Smooth muscle cell of the brain vasculature (primary cell): ENCODE measurements at places on chromosomes 1 and 21.
A peak's percentile ranks its signal among the peaks of the same experiment; 100 is the strongest.

DNA sequence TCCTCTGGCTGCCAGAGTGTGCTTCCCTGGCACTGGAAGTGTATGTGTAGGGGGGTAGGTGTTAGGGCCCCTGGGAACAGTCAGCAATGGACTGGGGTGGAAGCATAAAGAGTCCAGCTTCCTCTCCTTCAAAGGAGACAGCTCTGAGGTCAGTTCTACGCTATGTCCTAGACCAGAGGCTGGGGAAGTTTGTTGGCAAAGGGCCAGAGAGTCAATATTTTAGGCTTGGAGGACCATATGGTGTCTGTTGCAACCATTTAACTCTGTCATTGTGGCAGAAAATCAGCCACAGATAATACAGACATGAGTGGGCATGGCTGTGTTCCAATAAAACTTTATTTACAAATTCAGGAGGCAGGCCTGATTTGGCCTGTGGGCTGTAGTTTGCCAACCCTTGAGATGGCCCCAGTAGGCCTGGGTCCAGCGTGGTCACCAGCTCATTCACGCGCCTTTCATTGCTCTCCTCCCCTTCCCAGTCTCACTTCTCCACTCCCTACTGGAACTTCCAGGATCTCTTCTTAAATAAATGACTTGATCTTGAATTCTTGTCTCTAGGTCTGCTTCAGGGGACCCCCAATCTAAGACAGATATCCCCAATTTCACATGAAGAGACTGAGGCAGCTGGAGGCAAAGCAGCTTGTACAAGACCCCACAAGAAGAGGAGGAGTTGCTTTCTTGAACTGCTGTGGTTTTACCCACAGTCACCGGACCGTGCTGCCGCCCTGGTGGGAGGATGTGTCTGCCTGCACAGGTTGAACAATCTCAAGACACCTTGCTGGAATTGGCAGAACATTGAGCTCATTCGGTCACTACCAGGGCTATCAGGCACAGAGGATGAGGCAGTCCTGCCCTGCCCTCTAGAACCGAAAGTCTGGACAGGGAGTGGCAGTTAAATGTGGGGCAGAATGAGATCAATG lies 162.4 kb upstream of the POU3F1 start:
- no peak for DNase-seq

DNA sequence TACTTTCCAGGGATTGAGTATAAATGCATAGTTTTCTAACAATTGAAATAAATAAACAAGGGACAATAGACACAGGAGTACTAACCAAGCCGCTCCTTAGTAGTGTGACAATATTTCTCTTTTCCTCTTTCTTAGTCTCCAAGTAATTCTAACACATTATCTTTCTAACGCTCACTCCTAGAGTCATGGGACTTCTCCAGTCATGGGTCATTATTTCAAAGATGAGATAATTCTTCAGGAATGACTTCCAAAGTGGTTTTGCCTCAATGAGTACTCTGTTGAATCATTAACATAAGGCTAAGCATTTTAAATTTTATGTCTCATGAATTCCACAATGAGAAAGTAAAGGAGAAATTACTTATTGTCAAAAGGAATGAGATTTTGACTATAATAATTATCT lies 605.8 kb upstream of the ADAMTS5 start:
- DNase-seq = no peak

- no peak for DNase-seq
These were observed 92.9 kb upstream of the TSPAN2 start for GRCh38 chr1:115182012-115182715.

- no peak for DNase-seq
These were observed 260.3 kb downstream of the ASTN1 start for GRCh38 chr1:176904057-176904751.

GRCh38 chr1:248861616-248862015 lies 2.7 kb upstream of the ZNF692 start:
- no peak for DNase-seq

- DNase-seq = no peak
These were observed 3.7 kb downstream of the CD1A start for GRCh38 chr1:158257888-158258287.

DNA sequence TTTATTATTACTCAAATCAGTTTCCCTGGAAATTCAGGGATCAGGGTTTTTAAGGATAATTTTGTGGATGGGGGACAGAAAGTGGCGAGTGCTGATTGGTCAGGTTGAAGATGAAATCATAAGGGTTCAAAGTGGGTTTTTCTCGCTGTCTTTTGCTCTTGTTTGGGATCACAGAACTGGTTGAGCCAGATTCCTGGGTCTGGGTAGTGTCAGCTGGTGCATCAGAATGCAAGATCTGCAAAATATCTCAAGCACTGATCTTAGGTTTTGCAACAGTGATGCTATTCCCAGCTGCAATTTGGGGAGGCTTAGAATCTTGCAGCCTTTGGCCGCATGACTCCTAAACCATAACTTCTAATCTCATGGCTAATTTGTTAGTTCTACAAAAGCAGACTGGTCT lies 9.3 kb downstream of the CHI3L2 start:
- no peak for DNase-seq

- no peak for DNase-seq
These were observed 11.5 kb downstream of the RRAGC start for GRCh38 chr1:38848071-38848470.

DNA sequence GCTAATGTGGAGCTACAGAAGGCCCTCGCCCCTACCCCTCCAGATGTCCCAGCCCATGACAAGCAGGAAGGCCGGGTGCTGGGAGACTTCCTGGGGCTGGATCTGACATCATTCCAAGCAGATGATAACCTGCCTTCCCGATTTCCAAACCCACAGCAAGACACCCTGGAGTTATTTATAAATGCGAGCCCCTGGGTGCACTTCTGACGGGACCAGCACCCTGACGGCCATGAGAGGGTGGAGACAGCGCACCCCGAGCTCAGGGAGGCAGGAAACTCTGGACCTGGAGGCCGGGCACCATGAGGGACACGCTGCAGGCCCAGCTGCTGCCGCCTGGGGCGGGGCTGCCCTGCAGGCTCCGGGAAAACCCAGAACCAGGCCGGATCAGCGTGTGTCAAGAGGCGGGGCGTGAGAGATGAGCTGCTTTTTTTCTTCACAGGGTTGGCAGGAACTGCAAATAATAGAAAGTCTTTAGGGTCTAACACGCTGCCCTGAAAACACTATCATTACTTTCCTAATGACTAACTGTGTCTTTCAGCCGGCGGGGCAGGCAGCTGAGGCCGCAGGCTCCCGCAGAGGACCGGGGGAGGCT lies 2.5 kb upstream of the PCBP3 start:
- peak; percentile 64 for DNase-seq

- no peak for DNase-seq
These were observed 167.2 kb downstream of the CRB1 start for GRCh38 chr1:197435224-197435623.

DNA sequence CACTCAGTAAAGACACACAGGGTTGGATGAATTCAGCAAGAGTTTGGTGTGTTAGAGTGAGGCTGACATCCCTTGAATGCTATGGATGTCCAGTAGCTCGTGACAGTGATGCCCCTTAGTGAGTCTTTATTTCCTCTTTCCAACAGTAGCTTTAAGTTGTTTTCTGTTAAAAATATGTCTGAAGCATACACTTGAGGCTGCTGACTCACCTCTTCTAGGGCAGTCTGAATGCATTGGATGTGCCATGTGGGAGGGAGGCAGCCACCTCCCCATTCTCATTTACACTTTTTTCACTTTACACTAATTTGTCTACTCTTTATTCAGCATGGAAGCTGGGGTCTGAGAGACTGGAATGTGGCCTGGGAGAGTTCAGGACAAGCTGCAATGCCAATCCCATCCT lies 17.6 kb downstream of the NOS1AP start:
- DNase-seq = no peak

DNA sequence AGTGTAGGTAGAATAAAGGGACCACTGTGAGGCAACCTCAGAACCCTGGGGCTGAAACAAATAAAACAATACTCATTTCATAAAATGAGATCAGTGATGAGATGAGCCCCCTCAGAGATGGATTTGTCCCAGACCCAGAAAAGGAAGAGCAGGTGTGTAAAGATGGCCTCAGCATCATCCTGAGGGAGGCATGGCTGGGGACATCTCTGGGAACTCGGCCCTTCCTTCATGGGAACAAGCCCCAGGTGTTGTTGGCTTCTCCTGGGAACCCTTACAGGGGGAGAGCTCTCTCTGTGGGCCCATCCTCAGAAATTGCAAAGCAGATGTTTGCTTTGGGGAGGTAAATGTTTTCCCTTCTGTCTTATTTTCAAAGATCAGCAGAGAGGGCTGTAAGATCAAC lies 133.2 kb upstream of the USP24 start:
- no peak for DNase-seq

DNA sequence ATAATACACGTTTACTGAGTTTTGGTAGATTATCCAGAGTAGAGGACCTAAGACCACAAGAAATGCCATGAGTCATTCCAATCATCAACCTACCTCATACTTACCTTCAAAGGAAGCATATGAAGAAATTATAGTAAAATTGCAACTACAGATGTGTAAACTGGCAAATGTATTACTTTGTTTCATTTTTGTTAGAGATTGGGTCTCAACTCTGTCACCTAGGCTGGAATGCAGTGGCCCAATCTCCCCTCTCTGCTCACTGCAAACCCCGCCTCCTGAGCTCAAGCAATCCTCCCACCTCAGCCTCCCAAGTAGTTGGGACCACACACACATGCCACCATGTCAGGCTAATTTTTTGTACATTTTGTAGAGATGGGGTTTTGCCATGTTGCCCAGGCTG lies 5.2 kb downstream of the TMCO1 start:
- DNase-seq = no peak

DNA sequence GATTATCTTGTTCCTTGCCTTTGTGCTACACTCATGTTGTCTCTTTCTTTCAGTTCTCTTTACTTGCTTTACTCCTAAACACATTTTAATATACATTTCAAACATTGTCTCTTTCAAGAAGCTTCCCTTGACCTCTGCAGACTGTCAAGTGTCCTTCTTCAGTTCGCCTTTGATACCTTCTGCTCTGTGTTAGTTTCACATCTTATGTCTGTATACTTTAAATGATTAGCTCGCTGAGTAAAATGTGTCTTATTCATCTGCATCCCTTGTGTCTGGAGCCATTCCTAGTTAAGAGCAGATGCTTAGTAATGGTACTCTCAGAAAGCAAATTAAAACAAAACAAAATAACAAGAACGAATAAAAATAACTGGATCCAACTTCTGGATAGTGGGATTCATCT lies 303.3 kb downstream of the S1PR1 start:
- no peak for DNase-seq

DNA sequence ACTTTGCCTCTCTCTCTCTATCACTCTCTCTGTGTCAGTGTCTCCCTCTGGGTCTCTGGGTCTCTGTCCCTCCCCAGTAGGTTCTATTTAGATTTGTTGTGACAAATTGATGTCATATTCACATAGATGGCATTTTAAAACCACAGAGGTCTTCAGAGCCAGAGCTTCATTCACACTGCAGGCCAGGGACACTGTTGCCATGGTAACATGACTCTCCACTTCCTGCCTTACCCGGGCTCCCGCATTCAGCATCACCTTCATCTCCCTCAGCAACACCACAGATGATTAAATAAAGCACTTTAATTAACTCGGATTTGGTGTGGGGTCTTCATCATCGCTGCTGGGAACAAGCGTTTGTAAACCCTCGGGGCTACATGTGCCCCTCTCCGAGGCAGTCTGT lies 132.6 kb downstream of the ETS2 start:
- DNase-seq = no peak
